ENCODE measurements at places on chromosomes 4 and X.

GRCh38 chr4:147984065-147984777, 252.3 kb downstream of the ARHGAP10 start:
- no peak for DNase-seq

GRCh38 chr4:56134266-56134665, 185.5 kb downstream of the CEP135 start:
- no peak for DNase-seq

- no peak for DNase-seq
Measured at GRCh38 chrX:40402831-40403533, 177.8 kb upstream of the ATP6AP2 start.

GRCh38 chr4:21387683-21388082, 560.9 kb downstream of the KCNIP4 start:
- no peak for DNase-seq

DNA sequence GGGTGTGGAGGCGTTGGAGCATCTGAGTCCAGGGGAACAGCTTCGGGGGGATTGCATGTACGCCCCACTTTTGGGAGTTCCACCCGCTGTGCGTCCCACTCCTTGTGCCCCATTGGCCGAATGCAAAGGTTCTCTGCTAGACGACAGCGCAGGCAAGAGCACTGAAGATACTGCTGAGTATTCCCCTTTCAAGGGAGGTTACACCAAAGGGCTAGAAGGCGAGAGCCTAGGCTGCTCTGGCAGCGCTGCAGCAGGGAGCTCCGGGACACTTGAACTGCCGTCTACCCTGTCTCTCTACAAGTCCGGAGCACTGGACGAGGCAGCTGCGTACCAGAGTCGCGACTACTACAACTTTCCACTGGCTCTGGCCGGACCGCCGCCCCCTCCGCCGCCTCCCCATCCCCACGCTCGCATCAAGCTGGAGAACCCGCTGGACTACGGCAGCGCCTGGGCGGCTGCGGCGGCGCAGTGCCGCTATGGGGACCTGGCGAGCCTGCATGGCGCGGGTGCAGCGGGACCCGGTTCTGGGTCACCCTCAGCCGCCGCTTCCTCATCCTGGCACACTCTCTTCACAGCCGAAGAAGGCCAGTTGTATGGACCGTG, 2.2 kb downstream of the AR start:
- DNase-seq, result no peak

GRCh38 chr4:23161787-23162186, 469.1 kb downstream of the GBA3 start:
- no peak for DNase-seq

GRCh38 chrX:151713849-151714248, 2.0 kb upstream of the FATE1 start:
- no peak for DNase-seq

- no peak for DNase-seq
Measured at GRCh38 chr4:98802770-98803198, 126.1 kb downstream of the EIF4E start.

- DNase-seq, result no peak
Measured at GRCh38 chr4:187218705-187219245, 495.1 kb upstream of the FAT1 start.

DNA sequence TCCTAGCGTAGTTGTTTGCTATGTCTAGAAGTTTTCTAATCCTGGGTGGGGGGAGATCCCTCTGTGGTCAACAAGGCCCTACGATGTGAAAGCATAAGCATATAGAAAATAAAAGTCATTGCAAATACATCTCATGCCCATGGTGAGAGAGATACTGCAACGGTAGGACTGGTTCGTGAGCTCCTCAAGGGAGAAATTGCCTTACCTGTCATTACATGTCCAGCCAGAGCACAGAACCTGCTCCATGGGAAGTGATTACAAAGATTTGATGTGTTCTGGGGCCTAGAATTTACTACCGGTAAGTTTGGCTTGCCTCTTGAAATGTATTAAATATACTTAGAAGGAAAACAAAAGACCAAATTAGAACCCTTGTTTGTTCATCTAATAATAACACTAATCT, 60.9 kb upstream of the FAM47B start:
- no peak for DNase-seq

DNA sequence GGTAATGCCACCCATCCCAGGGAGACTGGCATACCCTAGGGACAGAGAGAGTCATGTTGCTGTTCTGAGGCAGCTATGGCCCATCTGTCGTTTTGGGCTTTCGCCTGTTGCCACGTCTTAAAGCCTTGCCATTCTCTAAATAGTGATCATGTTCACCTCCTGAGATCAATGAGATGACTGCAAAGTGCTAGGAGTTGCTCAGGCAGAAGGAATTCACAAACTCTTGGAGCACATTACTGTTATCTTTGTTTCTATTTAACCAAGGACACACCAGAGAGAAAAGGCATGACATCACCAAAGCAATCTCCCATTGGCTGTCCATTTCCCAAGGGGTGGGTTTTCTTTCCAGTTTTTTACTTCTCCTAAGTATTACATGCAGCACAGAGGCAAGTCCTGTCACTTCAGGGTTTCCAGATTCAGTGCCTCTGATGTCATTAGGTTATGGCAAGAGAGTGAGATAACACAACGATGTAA, 37.1 kb upstream of the SETD7 start:
- DNase-seq, result no peak

- DNase-seq, result no peak
Measured at GRCh38 chrX:38233891-38234667, 13.4 kb upstream of the SRPX start.

DNA sequence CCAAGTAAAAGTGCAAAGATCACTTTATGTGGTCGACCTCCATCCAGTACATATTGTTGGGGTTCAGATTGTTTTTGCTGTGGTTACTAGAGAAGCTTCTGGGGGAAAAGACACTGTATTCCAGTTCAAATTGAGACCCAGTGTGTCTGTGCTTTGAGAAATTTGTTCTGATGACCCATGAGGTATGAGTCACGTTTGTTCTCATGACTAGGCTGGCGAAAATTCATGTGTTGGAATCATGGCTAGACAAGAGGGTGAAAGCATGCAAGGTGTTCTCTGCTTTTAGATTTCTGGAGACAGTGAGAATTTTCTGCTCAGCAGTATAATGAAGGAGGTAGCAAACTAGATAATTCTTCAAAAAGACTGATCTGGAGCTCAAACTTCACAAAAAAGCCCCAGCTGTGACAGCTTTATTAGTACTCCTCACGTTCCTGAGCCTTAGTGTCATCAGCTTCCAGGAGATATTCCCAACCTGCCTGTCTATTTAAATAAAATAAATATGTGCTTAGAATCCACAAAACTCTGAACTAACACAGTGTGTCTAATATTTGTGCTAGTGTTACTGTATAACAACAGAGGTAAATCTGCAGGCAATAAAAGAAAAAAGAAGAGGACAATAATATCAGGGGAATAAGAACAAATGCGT, 24.4 kb upstream of the FAM47B start:
- DNase-seq, result no peak
